Kidney glomerular epithelial cell (primary cell): ENCODE measurements at places on chromosomes 3 and 15.
A peak's percentile ranks its signal among the peaks of the same experiment; 100 is the strongest.

DNA sequence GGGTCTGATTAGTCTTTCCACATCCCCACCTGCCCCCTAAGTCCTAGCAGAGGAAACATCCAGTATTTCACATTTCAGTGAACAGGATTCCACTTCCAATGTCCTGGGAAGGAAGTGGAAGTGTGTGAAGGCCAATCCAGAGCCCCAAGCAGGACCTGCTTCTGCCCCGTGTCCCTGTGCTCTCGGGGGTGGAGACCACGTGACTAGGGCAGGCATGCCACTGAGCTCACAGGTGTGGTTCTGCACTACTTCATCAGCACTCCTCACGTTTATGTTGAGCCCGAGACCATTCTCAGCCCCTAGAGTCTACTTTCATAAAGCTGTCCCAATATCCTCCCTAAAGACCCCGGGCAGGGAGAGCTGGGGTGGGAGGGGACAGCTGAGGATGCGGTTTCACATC is 84.3 kb downstream of the RAB11A start:
- DNase-seq = no peak

- DNase-seq = no peak
These were observed 13.4 kb downstream of the FHIT start for GRCh38 chr3:61237858-61238257.

- peak; percentile 46 for DNase-seq
These were observed 89.3 kb upstream of the C2CD4B start for GRCh38 chr15:62254137-62254934.

DNA sequence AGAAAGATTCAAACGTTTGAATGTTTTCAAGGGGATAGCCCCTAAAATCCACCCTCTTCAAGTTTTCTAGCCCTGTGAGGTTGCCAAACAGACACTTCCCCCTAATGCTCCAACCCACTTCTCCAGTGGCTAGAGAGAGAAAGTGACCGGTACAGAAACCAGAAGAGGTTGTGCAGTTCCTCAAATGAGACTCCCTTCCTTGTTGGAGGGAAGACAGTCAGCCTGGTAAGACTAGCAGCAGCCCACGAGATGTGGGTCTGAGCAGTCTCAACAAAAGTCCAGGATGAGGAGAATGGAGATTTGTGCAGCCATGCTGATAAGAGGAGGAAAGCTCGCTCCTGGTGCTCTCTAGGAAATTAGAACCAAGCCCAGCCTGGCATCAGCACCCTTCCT is 222.8 kb upstream of the TPRG1 start:
- DNase-seq = no peak

- DNase-seq = no peak
These were observed 7.8 kb downstream of the MFSD1 start for GRCh38 chr3:158809642-158810041.

DNA sequence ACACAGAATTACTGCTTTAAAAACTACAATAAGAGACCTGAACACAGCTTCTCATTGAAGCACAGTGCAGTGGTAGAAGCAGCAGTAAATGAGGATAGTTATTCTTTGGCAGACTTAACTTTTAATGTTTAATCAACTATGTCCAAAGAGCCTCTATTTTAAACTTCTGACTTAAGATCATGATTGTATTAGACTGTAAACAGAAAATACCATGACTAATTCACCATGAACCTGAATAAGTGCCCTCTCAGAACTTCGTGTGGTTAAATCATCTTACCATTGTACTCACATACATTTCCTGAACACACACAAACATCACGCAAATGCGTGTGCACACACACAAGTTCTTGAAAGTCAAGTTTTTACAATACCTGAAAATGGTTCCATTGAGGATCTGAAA is 13.9 kb downstream of the CEP152 start:
- peak; percentile 89 for DNase-seq

DNA sequence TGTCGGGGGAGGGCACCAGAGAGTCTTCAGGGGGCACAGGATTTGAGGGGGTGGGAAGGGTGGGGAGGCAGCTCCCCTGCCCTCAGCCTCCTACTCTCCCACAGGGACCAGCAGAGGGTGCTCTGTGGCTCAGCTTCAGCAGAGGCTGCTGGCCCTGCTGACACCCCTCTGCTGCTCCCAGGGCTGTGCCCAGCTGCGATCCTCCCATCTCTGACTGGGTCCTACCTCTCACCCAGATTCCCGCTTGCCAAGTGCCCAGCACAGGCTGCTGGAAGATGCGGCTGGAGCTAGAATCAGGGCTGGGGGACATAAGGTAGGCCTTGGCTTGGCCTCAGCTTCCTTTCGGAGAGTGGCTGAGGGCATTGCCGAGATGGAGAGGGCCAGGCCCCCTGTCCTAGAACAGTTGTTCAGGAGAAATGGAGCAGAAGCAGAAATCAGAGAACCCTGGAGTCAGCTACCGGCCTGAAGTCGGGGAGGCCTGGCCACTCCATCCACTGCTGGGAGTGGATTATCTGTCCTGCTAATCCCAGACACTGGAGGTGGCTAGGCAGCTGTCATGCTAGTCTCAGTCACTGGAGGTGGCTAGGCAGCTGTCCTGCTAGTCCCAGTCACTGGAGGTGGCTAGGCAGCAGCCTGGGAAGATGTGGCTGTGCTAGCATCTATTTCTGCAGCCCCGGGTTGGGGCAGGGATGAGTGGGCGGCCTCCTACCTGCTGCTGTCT is 3.9 kb downstream of the GRM2 start:
- no peak for DNase-seq

DNA sequence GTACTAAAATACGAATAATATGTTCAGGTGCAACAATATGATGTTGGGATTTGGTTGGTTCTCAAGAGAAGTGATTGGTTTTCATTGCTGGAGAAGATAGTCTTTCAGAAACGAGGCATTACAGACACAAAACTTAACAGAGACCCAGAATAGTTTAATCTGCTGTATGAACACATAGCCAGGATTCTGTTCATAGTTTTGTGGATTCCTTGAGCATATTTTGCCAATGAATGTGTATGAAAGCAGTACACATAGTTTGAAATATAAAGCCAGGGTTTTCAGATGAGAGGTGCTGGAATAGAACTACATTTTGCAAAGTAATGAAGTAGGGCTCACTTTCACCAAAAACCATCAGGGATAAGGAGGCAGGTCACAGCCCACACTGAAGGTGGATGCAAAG is 5.7 kb upstream of the MCTP2 start:
- DNase-seq = no peak
